ENCODE measurements at places on chromosomes 6 and 20. TPM values are rescaled to one million over a fixed set of nuclear protein-coding genes. Genes with fewer than 3 reads are reported as not detected.

The NRN1 gene
- 90.1 TPM for total RNA-seq

The EBF4 gene
- 15.3 TPM for total RNA-seq

The NHLRC1 gene
- total RNA-seq = 1.8 TPM

The FAM217A gene
- not detected for total RNA-seq

The TMEM200A gene
- total RNA-seq = 18.5 TPM

The SLC25A27 gene
- total RNA-seq = 49.0 TPM

The ERVFRD-1 gene
- total RNA-seq = 0.22 TPM

The AGER gene
- 13.6 TPM for total RNA-seq

The DEFB124 gene
- total RNA-seq = 1.8 TPM

The FOXA2 gene
- total RNA-seq = not detected

The CLPSL2 gene
- total RNA-seq = not detected

The EFCAB8 gene
- 1.1 TPM for total RNA-seq

The OR2J3 gene
- total RNA-seq = not detected

The TCF19 gene
- total RNA-seq = 5.9 TPM

The ZNF334 gene
- 9.0 TPM for total RNA-seq

The DNAJC5 gene
- 30.1 TPM for total RNA-seq

The UBD gene
- 4.1 TPM for total RNA-seq

The PDYN gene
- not detected for total RNA-seq

The TBXT gene
- not detected for total RNA-seq

The IL20RA gene
- total RNA-seq = 3.3 TPM

The GRM1 gene
- 0.45 TPM for total RNA-seq

The RAET1L gene
- not detected for total RNA-seq

The C20orf204 gene
- 2.1 TPM for total RNA-seq

The NFKBIL1 gene
- 23.0 TPM for total RNA-seq

The ZBTB2 gene
- 13.2 TPM for total RNA-seq

The ATF6B gene
- total RNA-seq = 88.4 TPM

The CST1 gene
- total RNA-seq = 2.5 TPM

The PI3 gene
- 1.8 TPM for total RNA-seq

The ZNF165 gene
- 1.2 TPM for total RNA-seq

The TMEM244 gene
- not detected for total RNA-seq

The TRIM40 gene
- not detected for total RNA-seq

The CNBD2 gene
- 4.4 TPM for total RNA-seq

The ETV7 gene
- total RNA-seq = 6.7 TPM

The IFNGR1 gene
- 95.2 TPM for total RNA-seq

The FAM162B gene
- 8.9 TPM for total RNA-seq

The BCAS4 gene
- 4.8 TPM for total RNA-seq

The ENPP1 gene
- total RNA-seq = 13.4 TPM

The SFTA2 gene
- total RNA-seq = 0.76 TPM

The BPIFB2 gene
- not detected for total RNA-seq

The NOTCH4 gene
- 71.8 TPM for total RNA-seq

The SAMD10 gene
- 2.9 TPM for total RNA-seq

The CTCFL gene
- total RNA-seq = 0.27 TPM

The FILIP1 gene
- total RNA-seq = 40.2 TPM

The C6orf118 gene
- total RNA-seq = not detected

The PCSK2 gene
- total RNA-seq = 18.3 TPM

The REM1 gene
- 7.2 TPM for total RNA-seq

The BTNL2 gene
- total RNA-seq = not detected

The SLC35F1 gene
- 24.6 TPM for total RNA-seq

The COL9A1 gene
- 1.6 TPM for total RNA-seq

The RPN2 gene
- 97.9 TPM for total RNA-seq

The KHDC1L gene
- total RNA-seq = not detected

The PTCRA gene
- total RNA-seq = 0.40 TPM

The PRDM1 gene
- 15.9 TPM for total RNA-seq

The PROKR2 gene
- not detected for total RNA-seq

The SPACA1 gene
- not detected for total RNA-seq

The HNF4A gene
- not detected for total RNA-seq

The ENPP3 gene
- total RNA-seq = 1.7 TPM

The KCNQ5 gene
- total RNA-seq = 0.49 TPM

The PRR18 gene
- not detected for total RNA-seq
